Stimulated activated CD4-positive, alpha-beta T cell treated with anti-CD3 and anti-CD28 coated beads, TNF-alpha, amount 100 ng/mL, for 1 hour (primary cell): ENCODE measurements at places on chromosomes 13 and 19.

GRCh38 chr19:7550987-7551761 lies 15.7 kb downstream of the PNPLA6 start:
- DNase-seq, result no peak

- no peak for DNase-seq
Measured at GRCh38 chr13:92896842-92897241, 329.8 kb upstream of the GPC6 start.

- DNase-seq, result no peak
Measured at GRCh38 chr19:47239152-47239551, 8.2 kb upstream of the BBC3 start.

DNA sequence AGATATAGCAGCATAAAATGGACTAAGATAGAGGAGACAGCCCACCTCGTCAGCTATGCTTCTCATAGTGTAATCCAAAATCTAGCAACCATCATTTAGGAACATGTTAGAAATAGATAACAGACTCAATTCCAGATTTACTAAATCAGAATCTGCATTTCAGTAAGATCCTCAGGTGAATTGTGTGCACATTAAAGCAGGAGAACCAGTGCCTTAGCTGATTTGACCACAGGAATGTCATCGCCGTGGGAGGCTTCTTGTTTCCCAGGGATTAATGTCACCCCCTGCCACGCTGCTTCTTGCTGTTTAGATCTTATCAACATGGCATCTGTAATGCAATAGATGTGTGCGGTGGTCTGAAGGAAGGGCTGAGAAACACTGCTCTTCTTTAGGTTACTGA lies 84.0 kb downstream of the GPC5 start:
- DNase-seq, result no peak

- no peak for DNase-seq
Measured at GRCh38 chr19:4063369-4064148, 3.1 kb downstream of the ZBTB7A start.

GRCh38 chr13:28865149-28865744 lies 45.1 kb downstream of the MTUS2 start:
- no peak for DNase-seq

DNA sequence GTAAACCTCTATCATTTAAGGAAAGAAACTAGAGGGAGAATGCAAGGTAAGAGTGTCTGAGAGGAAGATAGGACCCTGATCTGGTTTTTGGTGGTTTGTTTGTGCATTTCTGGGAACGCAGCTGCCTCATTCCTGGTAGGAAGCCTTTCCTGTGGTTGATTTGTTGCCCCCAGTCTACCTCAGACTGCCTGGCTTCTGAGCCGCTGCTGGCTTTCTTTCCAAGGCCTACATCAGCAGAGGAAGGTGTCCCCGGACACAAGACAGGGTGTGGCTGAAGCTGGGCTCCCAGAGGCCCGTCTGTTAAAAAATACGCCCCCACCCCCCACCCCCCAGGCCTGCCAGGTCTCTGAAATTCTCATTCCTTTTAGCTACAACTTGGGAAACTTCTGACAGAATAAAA lies 42.6 kb downstream of the C13orf42 start:
- DNase-seq, result no peak

DNA sequence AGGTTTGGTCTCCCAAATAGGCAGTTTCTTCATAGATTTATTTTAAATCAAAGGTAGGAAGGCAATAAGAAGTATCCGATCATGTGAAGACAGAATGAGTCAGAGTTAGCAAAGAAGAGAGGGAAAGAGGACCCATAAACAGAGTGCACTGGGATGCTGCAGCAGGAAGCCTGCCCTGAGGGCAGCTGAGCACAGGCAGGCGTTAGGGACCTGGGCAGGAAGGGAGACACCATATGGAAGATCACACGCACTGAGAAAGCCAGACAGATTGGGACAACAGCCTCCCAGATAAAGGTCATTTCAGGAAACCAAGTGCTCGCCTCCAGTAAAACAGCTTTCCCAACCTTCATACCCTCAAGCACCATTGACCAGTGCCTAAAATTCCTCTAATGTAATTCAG lies 598.0 kb downstream of the EFNB2 start:
- no peak for DNase-seq
